ENCODE measurements at places on chromosomes 5 and 9.

- DNase-seq, result no peak
These were observed 62.4 kb downstream of the SLC28A3 start for GRCh38 chr9:84278130-84278529.

GRCh38 chr9:113712053-113712452 is 164.1 kb upstream of the ZNF618 start:
- no peak for DNase-seq

DNA sequence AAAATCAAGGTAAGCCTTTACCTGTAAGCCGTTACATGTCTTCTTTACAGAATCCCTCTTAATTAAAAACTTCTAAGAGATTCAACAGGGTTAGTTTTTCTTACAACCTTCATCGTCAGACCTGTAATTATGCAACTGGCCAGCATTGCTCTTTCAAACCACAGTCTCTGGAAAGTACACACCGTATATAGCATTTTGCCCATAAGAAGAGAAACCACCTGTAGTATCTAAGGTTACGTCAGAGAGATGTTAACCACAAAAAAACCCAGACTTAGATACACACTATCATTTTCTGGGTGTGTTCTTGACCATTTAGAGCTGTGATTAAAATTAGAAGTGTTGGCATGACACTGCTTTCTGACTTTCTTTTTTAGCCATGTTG is 140.0 kb downstream of the MUSK start:
- DNase-seq, result no peak

DNA sequence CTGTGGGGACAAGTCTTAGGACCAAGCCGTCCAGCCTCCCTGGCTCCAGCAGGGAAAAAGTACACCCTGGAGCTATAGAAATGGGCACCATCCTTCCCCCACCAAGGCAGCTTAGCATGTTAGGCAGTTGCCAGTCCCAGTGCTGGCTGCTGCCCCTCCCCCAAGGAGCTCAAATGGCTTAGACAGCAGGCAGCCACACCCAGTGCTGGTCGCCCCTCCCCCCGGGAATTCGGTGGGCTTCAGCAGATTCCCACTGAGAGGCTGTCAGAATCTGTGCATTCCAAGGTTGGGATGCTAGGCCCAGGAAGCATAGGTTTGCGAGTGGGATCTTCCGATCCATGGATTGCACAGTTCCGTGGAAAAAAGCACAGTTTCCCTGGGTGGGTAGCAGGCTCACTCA is 105.2 kb upstream of the ITGA1 start:
- no peak for DNase-seq

DNA sequence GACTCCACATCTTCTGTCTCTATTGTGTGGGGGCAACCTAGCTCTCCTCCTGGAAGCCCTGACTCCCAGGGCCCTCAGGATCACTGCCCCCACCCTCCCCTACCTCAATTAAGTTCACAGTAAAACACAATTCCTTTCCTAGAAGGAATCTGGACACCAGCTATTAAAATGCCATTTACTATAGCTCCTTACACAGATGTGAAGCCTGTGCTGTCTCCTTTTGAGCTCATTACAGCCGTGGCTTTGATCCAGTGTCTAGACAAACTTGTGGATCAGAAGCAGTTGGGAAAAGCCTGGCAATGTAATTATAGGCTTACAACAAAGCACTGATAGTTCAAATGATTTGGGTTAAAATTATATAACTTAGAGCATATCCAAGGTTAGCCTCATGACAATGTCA is 107.0 kb upstream of the SMIM23 start:
- DNase-seq, result no peak

- no peak for DNase-seq
These were observed 168.8 kb upstream of the RAI14 start for GRCh38 chr5:34487159-34487879.

DNA sequence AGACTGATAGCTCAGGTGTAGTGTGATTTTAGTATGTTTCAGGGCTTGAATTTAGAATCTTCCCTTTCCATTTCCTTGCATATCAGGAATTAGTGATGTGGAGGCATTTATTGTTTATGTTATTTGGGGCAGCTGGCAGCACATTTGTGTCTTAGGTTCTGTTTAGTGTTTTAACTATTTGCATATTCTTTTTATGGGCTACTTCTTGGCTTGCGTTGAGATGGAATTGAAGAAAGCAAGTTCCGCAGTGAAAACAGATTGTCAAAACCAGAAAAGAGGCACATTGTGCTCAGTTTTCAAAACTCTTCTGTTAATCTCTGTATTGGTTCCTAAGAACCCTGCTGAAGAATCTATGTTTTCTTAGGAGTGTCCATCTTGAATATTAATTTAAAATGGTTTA is 80.3 kb downstream of the ZSWIM6 start:
- DNase-seq, result no peak

- DNase-seq, result no peak
These were observed 234.8 kb downstream of the MED10 start for GRCh38 chr5:6143523-6143922.
